ENCODE measurements at places on chromosomes 12 and 14. TPM values are rescaled to one million over a fixed set of nuclear protein-coding genes. Genes with fewer than 3 reads are reported as not detected.

The BLOC1S1 gene
- 46.0 TPM for total RNA-seq

The HOTAIR gene
- total RNA-seq, result 1.2 TPM

The TMEM63C gene
- 0.72 TPM for total RNA-seq

The MANSC4 gene
- not detected for total RNA-seq

The APOF gene
- not detected for total RNA-seq

The LUM gene
- total RNA-seq, result 1,762 TPM

The PLEKHG7 gene
- not detected for total RNA-seq

The IRAK3 gene
- total RNA-seq, result 3.6 TPM

The FOXG1 gene
- under 0.01 TPM for total RNA-seq

The ATF7 gene
- total RNA-seq, result 14.4 TPM

The C3AR1 gene
- total RNA-seq, result 0.72 TPM

The FAM181A gene
- total RNA-seq, result not detected

The SOAT2 gene
- not detected for total RNA-seq

The OGFOD2 gene
- 8.3 TPM for total RNA-seq

The MIP gene
- total RNA-seq, result not detected

The GALNT8 gene
- total RNA-seq, result not detected

The TAS2R9 gene
- not detected for total RNA-seq

The SERPINA1 gene
- total RNA-seq, result 0.29 TPM

The GAS2L3 gene
- 33.3 TPM for total RNA-seq

The PTPRR gene
- total RNA-seq, result not detected

The PPP4R4 gene
- 0.29 TPM for total RNA-seq

The ACOT6 gene
- not detected for total RNA-seq

The SRRM4 gene
- total RNA-seq, result not detected

The LBHD2 gene
- not detected for total RNA-seq

The KLHDC2 gene
- 110 TPM for total RNA-seq

The YBX3 gene
- total RNA-seq, result 147 TPM

The FGF23 gene
- total RNA-seq, result not detected

The TOMM20L gene
- total RNA-seq, result not detected

The PLA2G1B gene
- not detected for total RNA-seq

The PKP2 gene
- 0.29 TPM for total RNA-seq

The DPF3 gene
- 0.59 TPM for total RNA-seq

The TNFAIP2 gene
- 60.1 TPM for total RNA-seq

The OAS2 gene
- 8.3 TPM for total RNA-seq

The CFAP73 gene
- total RNA-seq, result not detected

The IFI27L2 gene
- 76.7 TPM for total RNA-seq

The HDAC7 gene
- 39.8 TPM for total RNA-seq

The ACSM4 gene
- not detected for total RNA-seq

The IL31 gene
- not detected for total RNA-seq

The PLD4 gene
- total RNA-seq, result not detected

The RHOJ gene
- 3.8 TPM for total RNA-seq

The TMTC3 gene
- total RNA-seq, result 46.3 TPM

The FAM186B gene
- total RNA-seq, result 0.72 TPM

The GPR132 gene
- total RNA-seq, result under 0.01 TPM

The CLEC7A gene
- under 0.01 TPM for total RNA-seq

The SLC5A8 gene
- not detected for total RNA-seq

The SLC38A4 gene
- 1.2 TPM for total RNA-seq

The AMHR2 gene
- total RNA-seq, result not detected

The GNG2 gene
- 7.4 TPM for total RNA-seq

The BEGAIN gene
- total RNA-seq, result not detected

The YAF2 gene
- total RNA-seq, result 19.9 TPM

The EPS8 gene
- total RNA-seq, result 139 TPM

The LHX5 gene
- not detected for total RNA-seq

The SMCO2 gene
- total RNA-seq, result 0.88 TPM

The SSPN gene
- 9.8 TPM for total RNA-seq

The CCDC77 gene
- 9.0 TPM for total RNA-seq

The PLEKHD1 gene
- under 0.01 TPM for total RNA-seq

The RNU4-1 gene
- under 0.01 TPM for total RNA-seq

The GOLGA3 gene
- total RNA-seq, result 127 TPM

The FOXM1 gene
- total RNA-seq, result 3.3 TPM

All from osteoblast (primary cell).